ENCODE measurements at places on chromosomes 3 and 15.
A peak's percentile ranks its signal among the peaks of the same experiment; 100 is the strongest.

DNA sequence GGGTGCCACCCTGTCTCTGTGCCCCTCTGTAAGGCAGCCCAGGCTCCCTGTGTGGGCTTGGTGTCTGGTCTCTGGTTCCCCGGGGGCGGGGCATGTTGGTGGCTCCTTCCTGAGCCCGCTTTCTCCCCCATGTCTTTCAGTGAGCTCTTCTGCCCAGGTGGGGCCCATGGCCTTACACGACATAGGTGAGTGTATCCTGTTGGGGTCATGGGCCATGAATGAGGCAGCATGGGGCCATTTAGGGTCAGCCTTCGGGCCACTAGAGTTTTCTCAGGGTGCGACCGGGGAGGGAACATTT is 195.1 kb downstream of the UBE3A start:
- no peak for DNase-seq

GRCh38 chr3:54940971-54941370 is 13.1 kb upstream of the LRTM1 start:
- no peak for DNase-seq

- DNase-seq: peak; percentile 15
Observed at GRCh38 chr15:33370623-33371020, 59.9 kb downstream of the RYR3 start.

GRCh38 chr15:57048930-57049549 is 130.6 kb downstream of the TCF12 start:
- DNase-seq: no peak

GRCh38 chr3:15277861-15278500 is 54.4 kb downstream of the SH3BP5 start:
- no peak for DNase-seq

- no peak for DNase-seq
Observed at GRCh38 chr15:38300395-38300794, 47.8 kb downstream of the SPRED1 start.

- DNase-seq: no peak
Observed at GRCh38 chr3:118447339-118447738, 587.3 kb downstream of the IGSF11 start.

DNA sequence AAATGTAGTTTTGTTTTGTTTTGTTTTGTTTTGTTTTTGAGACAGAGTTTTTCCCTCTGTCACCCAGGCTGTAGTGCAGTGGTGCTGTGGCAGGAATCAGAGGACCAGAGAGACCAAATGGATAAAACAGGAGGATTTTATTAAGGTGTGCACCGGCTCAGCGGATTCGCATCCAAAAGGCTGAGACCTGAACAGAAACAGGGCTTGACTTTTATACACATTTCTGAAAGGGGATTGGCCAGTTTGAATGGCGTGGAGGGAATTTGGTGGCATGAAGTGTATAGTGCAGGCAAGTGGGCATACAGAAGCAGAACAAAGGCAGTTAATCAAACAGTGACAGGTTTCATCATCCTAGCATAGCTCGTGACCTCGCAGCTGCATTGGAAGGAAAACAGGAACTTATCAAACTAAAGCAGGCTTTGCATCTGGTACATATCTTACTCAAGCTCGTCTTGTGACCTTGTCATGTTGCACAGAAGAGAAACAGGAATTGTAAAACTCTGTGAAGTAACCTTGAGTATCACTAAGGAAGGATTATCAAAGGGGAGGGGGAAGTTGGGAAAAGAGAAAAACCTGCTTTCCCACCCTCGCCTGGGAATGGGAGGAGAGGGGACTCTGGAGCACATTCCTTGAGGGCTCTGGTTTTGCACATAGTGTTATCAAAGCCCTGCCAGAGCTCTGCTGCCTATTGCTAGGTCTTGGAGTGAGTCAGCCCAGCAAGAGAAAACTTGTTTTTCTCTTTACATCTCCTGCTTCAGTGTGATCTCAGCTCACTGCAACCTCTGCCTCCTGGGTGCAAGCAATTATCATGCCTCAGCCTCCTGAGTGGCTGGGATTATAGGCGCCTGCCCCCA is 38.5 kb downstream of the C3orf62 start:
- no peak for DNase-seq

DNA sequence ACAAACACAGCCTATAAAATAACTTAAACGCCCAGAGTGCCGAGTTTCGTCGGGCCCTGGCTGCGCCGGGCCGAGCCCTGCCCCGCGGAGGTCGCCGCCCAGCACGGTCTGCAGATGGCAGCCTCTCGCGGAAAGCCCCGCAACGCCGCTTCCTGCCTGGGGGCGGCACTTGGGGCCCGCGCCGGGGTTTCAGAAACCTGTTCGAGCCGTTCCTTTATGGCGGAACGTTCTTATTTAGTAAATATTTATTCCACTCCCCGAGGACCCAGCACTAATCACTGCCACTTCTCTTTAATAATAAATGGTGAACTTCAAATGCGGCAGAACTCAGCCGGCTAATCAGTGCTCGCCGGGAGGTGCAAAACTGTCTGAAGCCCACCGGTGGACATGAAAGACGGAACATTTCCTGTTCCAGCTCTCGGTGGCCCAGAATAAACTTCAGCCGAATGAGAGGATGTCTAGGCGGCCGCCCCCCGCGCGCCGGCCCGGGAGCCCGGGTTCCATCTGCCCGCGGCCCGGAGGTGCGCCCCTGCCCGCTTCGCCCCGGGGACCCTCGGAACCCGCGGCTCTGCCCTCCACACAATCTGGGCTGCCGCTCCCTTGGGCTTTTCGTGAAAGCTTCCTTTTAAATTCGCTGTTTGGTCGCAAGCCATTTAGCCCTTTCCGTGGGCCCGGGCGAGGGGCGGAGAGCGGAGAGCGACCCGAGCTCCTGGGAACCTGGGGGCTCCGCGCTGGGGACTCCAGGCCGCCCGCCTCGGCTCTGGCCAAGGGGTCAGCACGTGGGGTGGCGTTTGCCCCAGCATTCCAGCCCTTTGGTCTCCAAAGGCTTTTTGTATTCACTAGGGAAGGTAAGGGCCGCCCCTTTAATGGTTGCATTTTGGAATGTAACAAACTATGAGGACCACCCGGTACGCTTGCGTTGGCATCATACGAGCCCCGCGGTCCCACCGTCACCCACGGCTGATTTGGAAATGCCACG is 110.8 kb upstream of the ATP11B start:
- DNase-seq: peak; percentile 67

- DNase-seq: no peak
Observed at GRCh38 chr3:189718215-189718614, 87.0 kb downstream of the TP63 start.

DNA sequence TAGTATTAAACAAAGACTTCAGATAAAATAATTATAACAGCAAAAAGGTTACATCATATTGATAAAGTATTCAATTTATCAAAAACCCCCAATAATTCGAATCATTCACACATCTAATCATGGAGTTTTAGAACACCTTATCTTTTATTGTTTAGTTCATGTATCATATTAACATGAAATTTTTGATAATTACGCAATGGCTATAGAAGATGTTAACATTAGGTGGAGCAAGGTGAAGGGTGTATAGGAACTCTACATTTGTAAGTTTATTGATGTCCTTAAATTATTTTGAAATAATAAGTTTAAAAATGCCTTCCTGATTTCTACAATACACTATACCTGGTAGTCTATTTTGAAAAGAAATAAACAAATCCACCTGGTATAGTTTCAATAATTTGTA is 696.5 kb upstream of the BCHE start:
- no peak for DNase-seq

DNA sequence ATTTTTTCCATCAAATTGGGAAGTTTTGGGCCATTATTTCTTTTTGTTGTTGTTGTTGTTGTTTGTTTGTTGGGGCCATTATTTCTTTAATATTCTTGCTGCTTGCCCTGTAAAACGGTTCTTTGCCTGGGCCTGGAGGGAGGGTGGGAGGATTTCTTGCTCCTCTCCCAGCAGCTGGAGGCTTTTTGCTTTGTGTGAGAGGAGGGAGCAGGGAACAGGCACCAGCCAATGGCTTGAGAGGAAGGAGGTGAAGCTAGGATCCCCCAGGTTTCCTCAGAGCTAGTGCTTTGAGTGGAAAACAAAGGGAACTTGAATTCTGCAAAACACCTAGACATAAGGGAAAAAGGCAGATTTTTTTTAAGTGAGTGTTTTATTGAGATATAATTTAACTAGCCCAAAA is 61.2 kb upstream of the DNAJC19 start:
- DNase-seq: no peak

DNA sequence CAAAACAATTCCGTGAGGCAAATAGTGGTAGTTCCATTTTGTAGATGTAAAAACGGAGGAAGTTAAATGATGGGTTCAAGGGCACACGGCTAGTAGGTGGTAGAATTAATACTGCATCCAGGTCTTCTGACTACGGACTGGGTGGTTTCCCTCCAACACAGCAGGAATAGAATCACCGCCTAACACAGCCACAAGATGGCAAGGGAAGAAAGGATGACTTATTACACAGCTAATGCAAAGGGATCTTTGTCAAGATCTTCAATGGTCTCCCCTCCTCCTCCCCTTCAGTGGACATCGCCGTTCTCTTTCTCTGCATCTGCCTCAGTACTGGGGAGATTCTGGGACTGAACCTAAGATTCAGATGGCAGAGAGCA is 524 bp upstream of the TOPBP1 start:
- peak; percentile 82 for DNase-seq

- DNase-seq: no peak
Observed at GRCh38 chr3:196181127-196181546, 30.1 kb downstream of the ZDHHC19 start.

DNA sequence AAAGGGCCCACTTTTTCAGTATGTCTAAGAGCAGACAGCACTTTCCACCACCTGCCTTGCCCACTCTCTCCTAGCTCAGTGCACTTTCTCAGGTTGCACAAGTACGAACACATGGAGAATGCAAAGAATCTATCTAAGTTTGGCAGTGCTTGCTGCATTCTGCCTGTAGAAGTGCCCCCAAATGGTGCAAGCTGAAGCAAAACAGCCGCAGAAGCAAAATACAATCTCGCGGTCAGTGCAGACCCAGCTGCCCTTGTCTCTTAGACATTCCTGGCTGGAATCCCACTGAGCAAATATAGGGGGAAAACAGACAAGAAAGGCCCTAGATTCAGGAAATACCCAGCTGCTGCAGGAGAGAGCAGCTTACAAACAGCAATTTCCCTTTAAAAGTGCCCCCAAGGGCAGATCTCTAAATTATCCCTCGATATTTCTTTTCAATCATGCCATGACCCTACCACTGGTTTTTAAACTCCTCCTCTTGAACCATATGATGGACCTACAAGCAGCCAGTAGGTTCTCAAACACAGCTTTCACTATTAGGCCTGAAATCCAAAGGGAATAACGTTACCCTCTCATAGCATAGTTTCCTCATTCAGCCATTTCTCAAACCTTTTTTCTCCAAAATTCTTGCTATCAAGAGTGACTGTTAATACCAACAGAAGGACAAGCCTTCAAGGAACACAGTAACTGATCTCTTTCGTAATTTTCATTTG is 67.0 kb downstream of the TNIK start:
- peak; percentile 54 for DNase-seq

GRCh38 chr15:58545307-58546065 is 113.7 kb downstream of the LIPC start:
- DNase-seq: no peak

- peak; percentile 78 for DNase-seq
Observed at GRCh38 chr3:20700714-20701113, 514.7 kb upstream of the SGO1 start.

- DNase-seq: no peak
Observed at GRCh38 chr3:171867981-171868380, 24.8 kb downstream of the TMEM212 start.

DNA sequence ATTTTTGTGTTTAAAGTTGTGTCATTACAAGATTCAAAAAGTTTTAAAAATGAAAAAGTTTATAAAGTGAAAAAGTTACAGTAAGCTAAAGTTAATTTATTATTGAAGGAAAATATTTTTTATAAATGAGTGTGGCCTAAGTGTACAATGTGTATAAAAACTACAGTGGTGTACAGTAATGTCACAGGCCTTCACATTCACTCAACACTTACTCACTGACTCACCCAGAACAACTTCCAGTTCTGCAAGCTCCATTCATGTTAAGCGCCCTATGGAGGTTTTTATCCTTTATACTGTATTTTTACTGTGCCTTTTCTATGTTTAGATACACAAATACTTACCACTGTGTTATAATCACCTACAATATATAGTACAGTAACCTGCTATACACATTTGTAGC is 76.3 kb downstream of the DTWD1 start:
- DNase-seq: no peak

DNA sequence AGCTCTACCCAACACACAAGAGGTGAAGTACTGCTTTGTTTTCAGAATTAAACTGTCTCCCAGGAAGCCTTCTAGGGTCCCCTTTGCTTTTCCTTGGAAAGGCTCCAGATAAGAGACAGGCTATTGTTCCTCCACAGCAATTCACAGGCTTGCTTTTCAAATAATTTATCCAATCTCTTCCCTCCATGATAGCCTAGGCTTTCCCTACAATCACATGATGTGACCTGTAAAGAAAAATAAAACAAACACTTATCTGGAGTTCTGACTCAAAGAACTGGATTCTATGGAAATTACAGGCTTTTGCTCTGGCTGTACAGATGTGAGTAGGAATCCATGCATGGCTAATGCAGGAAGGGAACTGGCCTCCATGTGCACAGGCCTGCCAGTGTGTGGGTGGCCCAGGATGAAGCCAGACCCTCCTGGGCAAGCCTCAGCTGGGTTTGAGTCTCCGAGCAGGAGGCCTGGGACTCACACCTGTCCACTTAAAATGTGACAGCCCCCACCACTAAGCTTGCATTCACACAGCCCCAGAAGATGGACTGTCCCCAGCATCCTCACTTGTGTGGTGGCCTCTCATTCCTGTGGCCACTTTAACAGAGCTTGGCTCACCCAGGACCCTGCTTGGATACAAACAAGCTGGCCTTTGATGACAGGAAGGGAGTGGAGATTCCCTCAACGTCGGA is 75.8 kb upstream of the LEKR1 start:
- no peak for DNase-seq

GRCh38 chr3:184608209-184608608 is 46.6 kb downstream of the EPHB3 start:
- DNase-seq: no peak

GRCh38 chr15:101479851-101480612 is 9.5 kb downstream of the PCSK6 start:
- peak; percentile 19 for DNase-seq

- DNase-seq: peak; percentile 75
Observed at GRCh38 chr15:56496635-56497034, 31.7 kb upstream of the MNS1 start.

DNA sequence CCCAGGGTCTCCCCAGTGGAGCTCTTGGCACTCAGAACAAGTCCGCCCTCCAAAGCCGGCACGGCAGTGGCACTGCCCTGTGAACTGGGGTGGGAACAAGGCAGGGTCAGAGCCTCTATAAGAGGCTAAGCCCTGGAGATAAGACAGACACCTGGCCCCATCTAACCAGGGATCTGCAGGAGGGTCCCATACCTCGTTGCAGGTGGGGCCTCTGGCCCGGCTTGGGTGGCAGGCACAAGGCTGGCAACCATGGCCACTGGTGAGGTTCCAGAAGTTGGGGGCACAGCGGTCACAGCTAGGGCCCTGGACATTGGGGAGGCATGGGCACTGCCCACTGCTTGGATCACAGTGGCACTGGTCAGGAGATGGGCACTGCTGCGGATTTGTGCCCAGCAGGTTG is 3.6 kb upstream of the USP19 start:
- DNase-seq: no peak
